ENCODE measurements at places on chromosomes 16 and 17. TPM values are rescaled to one million over a fixed set of nuclear protein-coding genes. Genes with fewer than 3 reads are reported as not detected.

Gene GEMIN4
- total RNA-seq: 16.4 TPM

Gene KRTAP16-1
- total RNA-seq: not detected

Gene AOC2
- total RNA-seq: 5.6 TPM

Gene ELMO3
- total RNA-seq: 0.28 TPM

Gene FDXR
- total RNA-seq: 44.7 TPM

Gene KRTAP9-2
- total RNA-seq: not detected

Gene WNT9B
- not detected for total RNA-seq

Gene BCO1
- total RNA-seq: not detected

Gene SPATA32
- not detected for total RNA-seq

Gene PRSS8
- 11.6 TPM for total RNA-seq

Data from cardiac muscle cell (in vitro differentiated cells and primary cell).